ENCODE measurements at places on chromosomes 5 and 9.

GRCh38 chr5:168609806-168610482 is 30.8 kb upstream of the PANK3 start:
- no peak for DNase-seq

- DNase-seq: no peak
These were observed 910 bp downstream of the TDRD7 start for GRCh38 chr9:97412626-97413385.

DNA sequence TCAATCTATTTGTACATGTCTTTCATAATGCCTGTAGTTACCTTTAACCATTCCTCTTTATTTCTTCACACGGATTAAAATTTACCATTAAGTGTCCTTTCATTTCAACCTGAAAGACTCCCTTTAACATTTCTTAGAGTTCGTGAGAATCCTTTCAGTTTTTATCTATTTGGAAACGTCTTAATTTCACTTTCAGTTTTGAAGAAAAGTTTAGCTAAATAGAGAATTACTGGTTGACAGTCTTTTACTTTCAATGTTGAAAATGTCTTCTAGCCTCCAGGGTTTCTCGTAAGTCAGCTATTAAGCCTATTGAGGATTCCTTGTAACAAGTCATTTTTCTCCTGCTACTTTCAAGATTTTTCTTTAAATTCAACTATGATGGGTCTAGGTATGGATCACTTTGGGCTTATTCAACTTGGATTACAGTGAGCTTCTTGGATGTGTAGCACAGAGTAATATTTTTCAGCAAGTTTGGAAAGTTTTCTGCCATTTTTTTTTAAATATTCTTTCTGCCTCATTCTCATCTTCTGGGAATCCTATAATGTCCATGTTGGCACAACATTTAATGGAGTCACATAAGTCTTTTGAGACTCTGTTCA is 48.5 kb downstream of the RFX3 start:
- no peak for DNase-seq

DNA sequence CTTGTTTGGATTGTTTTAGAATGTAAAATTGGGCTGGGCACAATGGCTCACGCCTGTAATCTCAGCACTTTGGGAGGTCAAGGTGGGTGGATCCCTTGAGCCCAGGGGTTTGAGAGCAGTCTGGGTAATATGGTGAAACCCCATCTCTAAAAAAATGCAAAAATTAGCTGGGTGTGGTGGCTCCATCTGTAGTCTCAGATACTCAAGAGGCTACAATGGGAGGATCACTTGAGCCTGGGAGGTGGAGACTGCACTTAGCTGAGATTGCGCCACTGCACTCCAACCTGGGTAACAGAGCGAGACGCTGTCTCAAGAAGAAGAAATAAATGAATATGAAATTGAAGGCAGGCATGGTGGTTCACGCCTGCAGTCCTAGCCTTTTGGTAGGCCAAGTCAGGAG is 21.3 kb downstream of the MAML1 start:
- no peak for DNase-seq

DNA sequence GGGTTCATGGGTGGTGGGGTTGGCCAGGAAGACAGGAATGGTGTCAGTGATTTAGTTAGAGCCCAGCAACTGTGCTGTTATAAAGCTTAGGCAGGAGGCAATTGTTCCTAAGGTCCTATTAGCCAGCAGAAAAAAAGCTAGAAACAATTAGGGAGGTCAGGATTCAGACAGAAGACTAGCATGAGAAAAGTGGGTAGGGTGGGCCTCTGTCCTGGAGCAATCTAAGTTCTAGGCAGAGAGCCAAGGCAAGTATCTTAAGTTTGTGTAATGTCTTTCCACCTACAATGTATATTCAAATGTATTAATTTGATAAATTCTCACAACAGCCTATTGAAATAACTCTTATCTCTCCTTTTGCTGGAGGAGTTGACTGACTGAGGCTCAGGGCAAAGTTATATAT is 6.1 kb upstream of the ZFAND5 start:
- DNase-seq: no peak

GRCh38 chr5:96703384-96703920 is 41.3 kb downstream of the CAST start:
- peak; percentile 77 for DNase-seq

DNA sequence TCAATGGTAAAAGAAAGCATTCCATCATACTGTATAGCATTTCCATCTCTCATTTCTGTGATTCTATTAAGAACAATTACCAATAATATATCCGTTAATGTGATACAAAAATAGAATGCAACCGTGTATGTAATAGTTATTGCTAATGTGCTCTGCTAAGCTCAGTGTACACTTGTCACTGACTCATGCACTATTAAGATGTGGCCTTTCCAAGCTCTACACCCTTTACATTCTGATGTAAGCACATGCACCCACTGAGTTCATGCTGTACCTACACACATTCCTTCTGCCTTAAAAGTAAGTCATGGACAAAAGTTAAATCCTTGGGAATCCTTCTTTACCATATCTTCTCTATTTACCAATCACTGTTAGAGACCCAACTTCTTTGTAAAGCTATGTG is 319.1 kb downstream of the ZSWIM6 start:
- no peak for DNase-seq

- DNase-seq: no peak
These were observed 61.3 kb downstream of the AMBP start for GRCh38 chr9:114016629-114017423.

GRCh38 chr5:138139781-138140090 is 508 bp upstream of the NME5 start:
- DNase-seq: no peak
